Spinal cord (tissue), 10 donors: ENCODE measurements at places on chromosomes 1 and 21.
A peak's percentile ranks its signal among the peaks of the same experiment; 100 is the strongest.

DNA sequence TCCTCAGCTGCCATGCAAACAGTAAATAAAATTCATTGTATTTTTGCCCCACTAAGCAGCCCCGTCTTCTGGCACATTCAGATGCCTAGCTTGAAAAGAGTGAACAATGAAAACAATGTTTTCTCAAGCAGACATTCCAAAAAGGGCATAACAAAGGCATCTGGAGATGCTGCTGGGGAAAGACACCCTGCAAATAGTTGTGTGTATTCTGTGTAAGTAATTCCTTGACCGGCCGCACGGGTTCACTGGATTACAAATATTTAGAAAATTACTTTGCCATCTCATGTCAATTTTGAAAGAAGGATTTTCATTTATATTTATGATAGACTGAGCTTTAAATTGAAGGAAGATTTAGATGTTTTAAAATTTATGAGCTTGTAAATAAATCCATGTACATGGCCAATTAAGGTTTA is 142.2 kb downstream of the SLC45A1 start:
- H3K27ac ChIP-seq: peak overlapping the region; percentile 11
- H3K4me3 ChIP-seq: no peak overlapping the region
- peaks cover 34% of the 10 kb centered on the region for H3K4me1 ChIP-seq
- H3K27me3 ChIP-seq: no peaks in the 10 kb centered on the region

DNA sequence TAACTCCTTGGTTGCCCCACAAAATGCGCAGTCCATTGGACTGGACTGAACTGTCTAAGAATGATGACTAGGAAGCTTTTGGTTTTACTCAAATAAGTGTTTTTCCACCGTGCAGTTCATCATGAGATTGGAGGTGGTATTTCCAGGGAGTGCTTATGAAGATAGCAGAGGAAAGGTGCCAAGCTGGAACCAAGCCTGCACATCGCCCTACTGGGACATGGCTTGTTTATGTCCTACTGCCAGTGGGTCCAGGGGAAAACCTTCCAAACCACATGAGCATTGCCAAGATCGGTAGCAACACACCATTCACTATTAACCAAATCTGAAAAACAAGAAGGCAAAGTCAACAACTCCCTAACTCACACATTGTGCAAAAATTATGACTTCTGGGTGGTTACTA is 54.7 kb upstream of the DSCAM start:
- H3K36me3 ChIP-seq: no peaks in the 10 kb centered on the region
- DNase-seq: peak; percentile 55
- H3K27me3 ChIP-seq: no peaks in the 10 kb centered on the region
- H3K4me1 ChIP-seq: peaks cover 25% of the 10 kb centered on the region

DNA sequence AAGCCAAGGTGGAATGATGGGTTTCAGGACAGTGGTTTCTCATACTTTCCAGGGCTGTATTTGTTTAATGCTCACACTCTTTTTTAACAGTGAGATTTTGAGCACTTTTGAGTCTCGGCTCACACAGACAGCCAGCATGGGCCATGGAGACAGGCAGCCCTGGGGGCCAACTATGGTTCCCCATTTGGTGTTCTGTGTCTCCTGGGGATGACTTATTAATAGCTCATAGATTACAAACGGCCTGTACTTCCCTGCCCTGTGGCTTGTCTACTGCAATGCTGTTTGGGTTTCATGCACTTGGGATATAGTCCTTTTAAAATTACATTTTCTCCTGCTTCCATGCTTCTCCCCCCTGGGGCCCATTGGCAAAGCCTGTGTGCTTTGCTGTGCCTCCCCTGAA is 178.3 kb downstream of the KCNJ6 start:
- no peak overlapping the region for H3K4me3 ChIP-seq
- no peaks in the 10 kb centered on the region for H3K4me1 ChIP-seq
- no peaks in the 10 kb centered on the region for H3K36me3 ChIP-seq
- H3K27ac ChIP-seq: no peak overlapping the region
- no peaks in the 10 kb centered on the region for H3K27me3 ChIP-seq

DNA sequence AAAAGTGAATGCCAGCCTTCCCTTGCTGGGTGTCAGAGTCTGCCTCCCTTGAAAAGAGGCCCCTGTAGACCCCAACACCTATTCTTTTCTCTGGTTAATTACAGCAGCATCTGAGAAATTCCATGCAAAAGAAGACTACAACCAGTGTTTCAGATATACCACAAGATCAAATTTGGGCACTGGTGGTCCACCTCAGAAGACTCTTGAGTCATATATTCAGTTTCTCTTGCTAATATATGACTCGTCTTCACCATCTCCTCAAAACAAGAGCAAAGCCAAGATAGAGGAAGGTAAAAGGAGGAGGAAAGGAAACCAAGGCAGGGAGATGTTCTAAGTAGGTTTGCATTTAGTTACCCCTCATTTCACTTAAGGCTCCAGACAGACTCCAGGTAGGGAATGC is 259.9 kb downstream of the ZNF648 start:
- no peak overlapping the region for H3K27ac ChIP-seq
- H3K4me3 ChIP-seq: no peak overlapping the region
- no peak for DNase-seq
- H3K4me1 ChIP-seq: peaks cover 10% of the 10 kb centered on the region
- H3K27me3 ChIP-seq: no peaks in the 10 kb centered on the region

GRCh38 chr1:234170067-234170466 is 203.2 kb upstream of the COA6 start:
- no peak overlapping the region for H3K4me3 ChIP-seq
- peaks cover 19% of the 10 kb centered on the region for H3K4me1 ChIP-seq
- H3K36me3 ChIP-seq: no peaks in the 10 kb centered on the region
- no peaks in the 10 kb centered on the region for H3K27me3 ChIP-seq
- H3K27ac ChIP-seq: no peak overlapping the region
